SK-N-MC (cell line): ENCODE measurements at places on chromosomes 13 and 19.

DNA sequence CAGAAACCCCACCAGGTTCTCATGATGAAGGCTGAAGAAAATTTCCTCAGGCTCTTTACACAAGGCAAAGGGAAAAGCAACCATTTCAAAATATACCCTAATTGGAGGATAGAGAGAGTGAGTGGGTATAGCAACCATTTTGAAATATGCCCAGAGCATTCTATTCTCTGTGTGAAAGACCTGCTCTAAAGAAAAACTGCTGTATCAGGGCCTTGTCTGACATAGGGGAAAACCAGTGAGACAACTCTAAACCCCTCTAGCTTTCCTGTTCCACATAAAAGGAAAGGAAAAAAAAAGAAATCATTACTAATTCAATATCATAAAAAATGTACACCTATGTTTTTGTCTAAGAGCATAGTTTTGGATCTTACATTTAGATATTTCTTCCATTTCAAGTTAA lies 42.3 kb downstream of the TPTE2 start:
- DNase-seq = no peak

- DNase-seq = no peak
Observed at GRCh38 chr13:68046903-68047302, 816.8 kb upstream of the PCDH9 start.

- no peak for DNase-seq
Observed at GRCh38 chr13:110168999-110169933, 137.7 kb downstream of the COL4A1 start.

- DNase-seq = no peak
Observed at GRCh38 chr13:42048342-42048683, at the start of gene DGKH. Gene DGKH, plus strand, starts transcription at chr13:42048648. Its CDS starts 126 bp downstream, at chr13:42048774.

DNA sequence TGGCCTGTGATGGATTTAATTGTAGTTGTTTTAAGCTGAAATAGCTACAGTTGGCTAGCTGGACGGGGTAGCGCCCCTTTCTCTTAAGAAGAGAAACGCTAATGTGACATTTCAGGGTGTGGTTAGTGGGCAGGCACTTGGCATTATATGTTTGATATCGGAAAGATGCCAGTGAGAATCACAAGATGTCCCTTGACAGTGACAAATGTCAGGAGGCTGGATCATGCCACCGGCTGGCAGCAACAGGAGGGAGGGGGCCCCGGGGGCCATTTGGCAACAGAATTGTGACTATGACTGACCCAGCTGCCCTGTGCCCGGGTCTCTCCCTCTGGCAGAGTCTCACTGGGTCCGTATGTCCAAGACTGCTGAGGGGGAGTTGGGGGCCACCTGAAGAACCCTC lies 4.7 kb downstream of the DCAF15 start:
- DNase-seq = no peak

GRCh38 chr13:94412870-94413597 lies 66.4 kb downstream of the DCT start:
- no peak for DNase-seq

- DNase-seq = no peak
Observed at GRCh38 chr19:1626417-1627010, 21.3 kb upstream of the UQCR11 start.

DNA sequence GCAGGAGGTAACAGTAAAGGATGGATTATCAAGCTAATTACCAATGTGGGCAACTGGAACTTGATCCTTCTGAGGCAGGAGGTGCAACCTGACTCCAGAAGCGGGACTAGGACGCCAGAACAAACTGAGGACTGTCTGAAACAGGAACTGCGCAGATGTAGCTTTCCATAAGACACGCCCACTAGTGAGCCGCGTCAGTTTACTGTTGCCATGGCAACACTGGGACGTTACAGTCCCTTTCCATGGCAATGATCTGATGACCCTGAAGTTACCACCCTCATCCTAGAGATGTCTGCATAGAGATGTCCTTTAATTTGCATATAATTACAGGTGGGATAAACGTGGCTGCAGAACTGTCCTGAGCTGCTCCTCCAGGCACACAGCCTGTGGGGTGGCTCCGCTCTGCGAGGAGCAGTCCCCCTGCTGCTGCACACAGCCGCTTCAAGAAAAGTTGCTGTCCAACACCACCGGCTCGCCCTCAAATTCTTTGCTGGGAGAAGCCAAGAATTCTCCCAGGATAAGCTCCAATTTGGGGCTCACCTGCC lies 816.6 kb downstream of the UQCRFS1 start:
- no peak for DNase-seq

DNA sequence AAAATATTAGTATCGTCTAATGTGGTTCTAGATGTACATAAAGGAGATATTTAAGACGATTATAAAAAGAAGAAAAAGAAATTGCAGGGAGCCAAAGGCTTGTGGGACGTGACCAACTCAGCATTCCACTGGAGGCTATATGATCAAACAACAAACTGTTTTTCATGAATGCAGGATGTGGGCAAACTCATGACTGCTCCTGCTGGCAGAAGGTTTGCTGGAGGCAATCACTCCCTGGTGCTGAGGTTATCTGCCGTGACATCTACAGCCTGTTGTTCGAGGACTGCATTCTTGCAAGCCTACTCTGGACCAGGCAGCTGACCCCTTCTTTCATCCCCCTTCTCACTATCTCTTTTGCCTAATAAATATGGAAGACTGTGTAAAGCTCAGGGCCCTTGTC lies 518.1 kb downstream of the UQCRFS1 start:
- DNase-seq = no peak

DNA sequence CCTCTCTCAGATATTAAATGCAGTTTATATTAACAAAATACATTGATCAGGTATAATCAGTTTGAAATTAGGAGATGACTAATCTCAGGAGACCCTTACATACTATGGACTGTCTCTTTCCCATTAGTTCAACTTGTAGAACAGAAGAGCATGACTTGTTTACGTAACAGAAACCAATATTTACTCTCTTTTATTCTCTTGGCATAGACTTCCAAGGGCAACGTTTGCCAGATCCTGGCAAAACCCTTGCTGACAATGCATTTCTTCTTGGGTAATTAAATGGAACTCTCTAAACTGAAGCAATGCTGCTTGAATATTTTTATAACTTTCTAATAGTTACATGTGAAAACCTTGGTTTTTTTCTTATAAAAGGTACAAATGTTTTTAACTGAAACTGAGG lies 68.3 kb upstream of the MYO16 start:
- DNase-seq = no peak

DNA sequence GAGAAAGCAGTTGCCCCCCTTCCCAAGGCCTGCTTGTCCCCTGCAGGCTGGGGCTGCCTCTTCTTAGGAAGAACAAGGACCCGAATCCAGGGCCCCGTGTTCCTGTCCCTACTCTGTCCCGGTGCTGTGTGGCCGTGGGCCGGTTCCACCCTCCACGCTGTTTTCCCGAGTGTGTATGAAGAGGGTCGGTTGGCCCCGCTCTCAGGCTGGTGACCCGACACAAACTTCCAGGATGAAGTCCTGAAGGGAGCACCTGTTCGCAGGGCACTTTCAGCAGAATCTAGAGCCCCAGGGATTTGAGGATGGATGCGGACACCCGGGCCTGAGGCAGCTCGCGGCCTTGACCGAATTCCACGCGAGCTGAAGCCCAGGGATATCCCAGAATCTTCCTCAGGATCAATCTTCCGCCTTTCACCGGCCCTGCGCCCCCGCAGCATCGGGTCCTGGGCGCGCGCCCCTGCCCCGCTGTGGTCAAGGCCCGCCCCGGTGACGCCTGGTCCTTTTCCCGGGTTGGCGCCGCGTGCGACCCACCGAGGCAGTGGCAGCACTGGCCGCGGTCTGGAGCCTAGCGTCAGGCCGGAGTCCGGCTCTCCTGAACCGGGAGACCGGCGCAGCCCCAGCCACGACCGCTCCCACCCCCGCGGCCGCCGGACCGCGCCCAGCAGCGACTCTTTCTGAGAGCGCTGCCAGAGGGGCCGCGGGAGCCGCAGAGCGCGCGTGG lies 528 bp upstream of the CHST8 start:
- DNase-seq = no peak

DNA sequence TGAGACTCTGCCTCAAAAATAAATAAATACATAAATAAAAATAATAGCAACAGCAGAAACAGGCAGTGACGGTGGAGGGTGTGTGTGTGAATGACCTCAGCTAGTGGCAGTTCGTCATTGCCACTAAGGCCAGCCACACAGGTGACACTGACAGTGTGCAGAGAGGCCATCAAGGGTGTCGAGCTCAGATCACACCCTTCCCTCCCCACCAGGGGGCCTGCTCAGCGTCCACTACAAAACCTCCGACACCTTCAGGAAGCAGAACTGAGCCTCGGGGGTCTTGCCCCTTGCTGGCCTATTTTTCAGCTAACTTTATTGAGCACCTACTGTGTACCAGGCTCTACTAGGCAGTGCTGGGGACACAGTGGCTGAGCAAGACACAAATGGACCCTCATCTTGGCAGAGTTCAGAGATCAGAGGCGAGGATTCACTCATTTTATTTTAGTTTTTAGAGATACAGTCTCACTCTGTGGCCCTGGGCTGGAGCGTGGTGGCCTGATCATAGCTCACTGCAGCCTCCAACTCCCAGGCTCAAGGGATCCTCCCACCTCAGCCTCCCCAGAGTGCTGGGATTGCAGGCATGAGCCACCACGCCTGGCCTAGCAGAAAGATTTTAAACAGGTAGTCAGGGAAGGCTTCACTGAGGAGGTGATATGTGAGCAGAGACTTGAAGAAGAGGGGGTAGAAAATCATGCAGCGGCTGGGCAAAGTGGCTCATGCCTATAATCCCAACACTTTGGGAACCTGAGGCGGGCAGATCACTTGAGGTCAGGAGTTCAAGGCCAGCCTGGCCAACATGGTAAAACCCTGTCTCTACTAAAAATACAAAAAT lies 30.3 kb upstream of the SEMA6B start:
- DNase-seq = no peak

GRCh38 chr13:39025433-39025839 lies 12.5 kb downstream of the PROSER1 start:
- no peak for DNase-seq

GRCh38 chr13:85650613-85651012 lies 148.6 kb downstream of the SLITRK6 start:
- no peak for DNase-seq

DNA sequence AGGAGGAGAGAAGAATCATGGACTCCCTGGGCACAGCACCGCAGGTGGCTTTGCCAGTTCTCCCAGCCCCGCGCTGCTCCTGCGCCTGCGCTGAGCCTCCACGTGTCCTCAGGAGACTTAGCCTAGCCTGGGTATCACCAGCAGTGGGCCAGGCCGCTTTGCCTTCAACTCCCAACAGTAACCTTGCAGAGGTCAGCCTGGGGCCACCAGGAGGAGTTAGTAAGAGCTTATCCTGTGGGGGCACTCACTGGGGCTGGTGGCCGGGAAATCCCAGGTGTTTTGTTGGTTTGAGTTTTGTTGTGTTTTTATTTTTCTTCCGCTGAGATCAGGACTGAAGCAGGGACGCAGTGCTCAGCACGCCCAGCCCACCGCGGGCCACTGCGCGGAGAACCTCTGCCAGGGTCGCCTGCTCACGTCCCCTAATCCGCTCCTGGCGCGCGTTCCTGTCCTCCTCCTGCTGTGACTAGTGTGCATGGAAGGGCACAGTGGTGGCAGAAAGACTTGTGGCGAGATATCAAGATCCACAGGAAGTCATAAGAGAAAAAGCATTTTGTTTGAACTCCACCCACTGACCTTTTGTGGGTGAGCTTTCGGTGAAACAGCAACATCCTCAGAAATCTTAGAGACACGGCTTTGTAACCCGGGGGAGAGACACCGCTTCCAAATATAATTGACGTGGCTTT lies 207.4 kb upstream of the RFC3 start:
- DNase-seq = peak; percentile 3

DNA sequence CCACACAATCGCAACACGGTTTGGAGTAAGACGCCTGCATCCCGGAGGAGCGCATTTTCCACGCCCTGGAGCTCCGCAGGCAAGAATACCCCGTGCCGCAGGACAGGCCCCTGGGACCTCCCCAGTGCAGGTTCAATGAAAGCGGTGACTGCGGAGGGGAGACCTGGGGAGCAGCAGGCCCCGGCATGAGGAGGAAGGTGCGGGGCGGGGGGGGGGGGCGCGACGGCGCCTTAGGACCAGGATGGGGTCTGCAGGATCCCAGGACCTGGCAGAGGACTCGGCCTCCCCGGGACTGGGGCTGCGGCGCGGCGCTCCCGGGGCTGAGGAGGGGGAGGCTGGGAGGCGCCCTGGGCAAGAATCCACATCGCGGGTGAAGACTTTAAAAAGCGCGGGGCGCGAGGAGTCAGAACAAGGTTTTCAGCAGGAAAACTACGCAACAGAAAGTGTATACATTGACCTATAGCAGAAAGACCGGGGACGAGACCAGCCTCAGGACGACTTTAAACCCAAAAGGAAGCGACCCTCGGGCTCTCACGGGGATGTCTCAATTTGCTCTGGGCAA lies 432 bp downstream of the ZNF611 start:
- no peak for DNase-seq

DNA sequence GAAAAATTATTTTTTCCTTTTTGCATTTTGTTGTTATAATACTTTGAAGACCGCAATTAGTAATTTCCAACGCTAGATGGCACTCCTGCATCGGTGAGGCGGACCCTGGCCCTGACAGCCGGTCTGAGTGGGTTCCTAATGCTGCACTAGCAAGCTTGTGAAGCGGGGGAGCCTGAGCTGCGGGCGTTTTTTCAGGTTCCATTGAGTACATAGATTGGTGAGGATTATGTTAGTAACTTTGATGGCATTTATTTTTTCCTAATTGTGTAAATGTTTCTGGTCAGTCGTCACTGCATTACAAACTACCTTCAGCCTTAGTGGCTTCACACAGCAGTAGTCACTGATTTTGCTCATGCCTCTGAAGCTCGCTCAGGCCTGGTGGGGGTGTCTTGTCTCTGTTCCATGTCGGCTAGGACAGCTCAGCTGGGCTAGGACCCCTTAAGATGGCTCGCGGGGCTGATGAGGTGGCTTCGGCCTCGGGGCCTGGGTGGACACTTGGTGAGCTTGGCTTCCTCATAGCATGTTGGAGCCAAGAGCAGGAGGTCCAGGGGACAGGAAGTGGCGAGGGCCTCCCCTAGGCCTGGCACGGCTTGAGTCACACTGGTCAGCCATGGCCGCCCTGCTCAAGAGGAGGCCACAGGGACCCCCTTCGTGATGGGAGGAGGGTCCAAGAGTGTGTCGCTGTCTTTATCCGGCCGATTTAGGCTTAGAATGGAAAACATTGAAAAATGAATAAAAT lies 25.0 kb downstream of the ERCC5 start:
- peak; percentile 16 for DNase-seq
